ENCODE measurements at places on chromosomes 5 and 9.

DNA sequence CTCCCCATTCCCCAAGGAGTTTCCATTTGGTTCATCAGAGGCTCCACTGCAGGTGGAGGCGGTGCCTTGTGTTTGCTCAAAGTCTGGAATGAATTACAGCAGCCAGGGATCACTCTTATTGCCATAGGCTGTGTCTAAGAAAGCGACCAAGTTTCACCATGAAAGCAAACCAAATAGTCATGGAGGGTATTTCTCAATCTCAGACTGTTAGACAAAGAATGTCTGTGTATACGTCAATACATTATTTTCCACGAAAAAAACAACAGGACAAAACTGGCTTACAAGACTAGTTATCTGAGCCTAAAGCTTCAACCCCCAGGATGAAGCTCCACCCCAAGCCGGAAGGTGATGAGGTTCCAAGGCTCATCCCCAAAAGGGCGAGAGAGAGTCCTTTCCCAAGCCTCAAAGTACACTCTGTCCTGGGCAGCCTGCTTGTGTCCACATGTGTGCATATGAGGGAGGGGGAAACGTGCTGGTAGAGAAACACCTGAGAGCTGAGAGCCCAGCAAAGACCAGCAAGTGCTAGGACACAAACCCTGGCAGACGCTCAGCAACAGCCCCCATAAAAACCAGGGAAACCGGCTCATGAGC is 4.3 kb downstream of the B4GALT1 start:
- DNase-seq, result no peak

DNA sequence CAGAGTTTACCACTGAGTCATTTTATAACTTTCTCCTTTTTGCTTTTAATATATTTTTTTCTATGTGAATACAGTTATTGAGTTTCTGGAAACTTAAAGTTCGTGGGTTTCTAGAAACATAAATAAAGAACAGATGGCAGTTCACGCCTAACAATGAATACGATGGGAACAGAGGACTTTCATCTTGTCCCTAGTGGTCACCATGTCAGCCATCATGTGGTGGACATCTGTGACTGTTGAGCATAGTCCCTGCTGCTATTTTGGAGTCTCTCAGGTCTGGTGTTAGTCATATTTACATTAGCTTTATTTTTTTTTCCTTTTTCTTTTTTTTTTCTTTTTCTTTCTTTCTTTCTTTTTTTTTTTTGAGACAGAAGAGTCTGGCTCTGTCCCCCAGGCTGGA is 85.3 kb downstream of the XRCC4 start:
- no peak for DNase-seq

GRCh38 chr5:129003232-129003631 is 37.9 kb downstream of the SLC27A6 start:
- no peak for DNase-seq

DNA sequence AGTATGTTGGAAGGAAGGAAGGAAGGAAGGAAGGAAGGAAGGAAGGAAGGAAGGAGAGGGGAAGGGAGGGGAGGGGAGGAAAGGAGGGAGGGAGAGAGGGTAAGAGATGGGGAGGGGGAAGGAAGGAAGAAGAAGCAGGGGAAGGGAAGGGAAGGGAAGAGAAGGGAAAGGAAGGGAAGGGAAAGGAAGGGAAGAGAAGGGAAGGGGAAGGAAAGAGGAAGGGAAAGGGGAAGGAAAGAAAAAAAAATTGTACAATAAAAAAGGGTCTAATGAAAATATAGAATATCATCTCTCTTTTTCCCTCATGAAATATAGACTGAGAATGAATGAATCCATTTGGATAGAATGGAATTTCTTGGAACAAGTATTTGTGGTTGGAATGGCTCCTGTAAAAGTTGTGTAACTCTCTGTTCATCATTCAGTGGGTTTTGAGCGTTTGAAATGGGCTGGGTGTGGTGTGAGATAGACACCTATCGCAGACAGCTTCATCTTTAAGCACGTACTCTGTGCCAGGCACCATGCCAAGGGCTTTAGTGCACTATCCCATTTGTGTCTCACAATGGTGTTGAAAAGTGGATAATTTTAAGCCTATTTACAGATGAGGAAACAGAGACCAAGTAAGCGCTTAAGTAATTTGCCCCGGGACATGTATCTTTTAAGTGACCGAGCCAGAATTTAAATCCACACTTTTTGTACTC is 11.6 kb upstream of the PAPPA start:
- no peak for DNase-seq

GRCh38 chr5:151047814-151048425 is 27.5 kb downstream of the GPX3 start:
- DNase-seq, result no peak

DNA sequence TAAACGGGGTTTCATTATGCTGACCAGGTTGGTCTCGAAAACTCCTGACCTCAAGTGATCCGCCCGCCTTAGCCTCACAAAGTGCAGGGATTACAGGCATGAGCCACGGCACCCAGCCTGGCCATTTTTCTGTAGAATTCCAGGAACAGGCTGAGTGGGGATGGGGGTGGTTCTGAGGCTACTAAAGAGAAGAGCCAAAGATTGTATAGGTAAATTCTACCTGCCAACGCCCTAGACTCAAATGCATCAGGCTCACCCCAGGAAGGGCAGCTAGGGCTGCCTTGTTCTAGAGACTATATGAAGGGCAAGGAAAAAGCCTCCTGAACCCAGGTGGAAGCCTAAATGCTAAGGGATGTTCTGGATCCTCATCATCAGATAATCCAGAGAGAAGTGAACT is 1.6 kb upstream of the C5orf52 start:
- DNase-seq, result no peak

GRCh38 chr9:61666310-61666709 is 476.5 kb downstream of the SPATA31A7 start:
- DNase-seq, result no peak

GRCh38 chr9:114303571-114303970 is 19.3 kb upstream of the ORM1 start:
- no peak for DNase-seq

DNA sequence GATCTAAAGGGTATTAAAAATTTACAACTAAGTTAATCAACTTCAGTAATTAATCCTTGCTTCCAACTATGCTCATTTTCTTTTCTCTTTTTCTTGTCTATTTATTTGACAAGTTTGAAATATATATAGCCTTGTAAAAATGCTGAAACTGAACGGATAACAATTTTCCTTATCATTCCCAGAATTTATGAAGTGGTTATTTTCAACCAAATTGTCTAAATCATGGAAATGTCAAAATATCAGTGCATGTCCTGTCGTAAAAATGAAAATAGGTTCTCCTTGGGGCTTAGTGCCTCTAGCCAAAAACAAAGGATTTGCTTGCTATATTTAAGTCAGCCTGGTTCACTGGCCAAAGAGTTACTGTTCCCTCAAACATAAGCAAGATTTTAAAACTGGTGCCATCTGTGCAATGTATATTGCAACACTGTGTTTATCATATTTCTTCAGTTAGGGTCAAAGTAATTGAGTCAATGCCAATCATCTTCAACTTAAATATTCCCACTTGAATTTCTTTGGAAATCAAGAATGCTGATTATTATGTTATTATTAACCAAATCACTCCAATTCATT is 798.3 kb downstream of the MAT2B start:
- DNase-seq, result no peak

DNA sequence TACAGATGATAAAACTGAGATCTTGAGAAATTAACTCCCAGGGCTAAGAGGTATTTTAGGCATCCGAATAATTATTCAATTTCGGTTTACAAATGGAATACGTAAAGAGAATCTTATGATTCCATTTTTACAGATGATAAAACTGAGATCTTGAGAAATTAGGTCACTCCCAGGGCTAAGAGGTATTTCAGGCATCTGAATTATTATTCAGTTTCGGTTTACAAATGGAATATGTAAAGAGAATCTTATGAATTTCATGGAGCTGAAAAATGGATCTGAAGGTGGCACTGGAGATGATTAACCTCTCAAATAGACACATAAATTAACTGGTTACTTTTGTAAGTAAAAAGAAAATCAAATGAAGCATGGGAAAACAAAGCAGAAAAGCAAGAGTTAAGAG is 44.2 kb downstream of the FGF1 start:
- no peak for DNase-seq

DNA sequence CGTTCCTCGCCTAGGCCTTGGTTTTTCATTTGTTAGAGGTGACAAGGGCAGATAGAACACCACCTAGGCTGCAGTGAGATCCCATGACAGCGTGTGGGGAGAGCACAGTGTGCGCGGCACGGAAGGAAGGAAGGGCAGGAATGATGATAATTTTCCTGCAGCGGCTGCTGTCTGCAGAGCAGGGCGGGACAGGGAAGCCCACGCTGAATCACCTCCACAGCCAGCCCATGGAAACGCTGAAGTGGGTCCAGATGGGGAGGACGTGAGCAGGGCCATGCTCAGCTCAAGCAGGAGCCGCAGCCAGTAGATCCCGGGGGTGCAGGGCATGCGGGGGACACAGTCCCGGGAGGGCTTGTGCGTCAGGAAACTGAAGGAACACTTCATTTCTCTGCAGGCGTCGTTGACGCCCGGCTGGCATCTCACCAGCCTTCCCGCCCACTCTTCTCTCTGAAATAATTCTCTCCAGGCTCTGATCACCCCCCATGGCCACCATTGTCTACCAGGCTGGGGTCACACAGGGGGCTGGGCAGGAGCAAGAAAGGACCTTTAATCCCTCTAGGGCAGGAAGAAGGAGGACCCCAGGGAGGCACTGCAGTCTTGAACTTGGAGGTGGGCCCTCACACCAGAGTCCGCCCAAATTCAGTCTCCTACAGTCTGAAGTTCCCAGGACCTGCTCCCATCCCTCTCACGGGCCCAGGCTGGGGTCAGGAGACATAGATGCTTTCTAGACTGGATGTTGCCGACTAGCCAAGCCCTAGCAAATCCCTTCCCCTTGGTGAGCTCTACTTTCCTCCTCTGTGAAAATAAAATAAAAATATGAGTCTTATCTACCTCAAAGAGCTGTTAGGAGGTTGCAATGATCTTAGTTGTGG is 20.9 kb upstream of the SYNPO start:
- DNase-seq, result no peak

DNA sequence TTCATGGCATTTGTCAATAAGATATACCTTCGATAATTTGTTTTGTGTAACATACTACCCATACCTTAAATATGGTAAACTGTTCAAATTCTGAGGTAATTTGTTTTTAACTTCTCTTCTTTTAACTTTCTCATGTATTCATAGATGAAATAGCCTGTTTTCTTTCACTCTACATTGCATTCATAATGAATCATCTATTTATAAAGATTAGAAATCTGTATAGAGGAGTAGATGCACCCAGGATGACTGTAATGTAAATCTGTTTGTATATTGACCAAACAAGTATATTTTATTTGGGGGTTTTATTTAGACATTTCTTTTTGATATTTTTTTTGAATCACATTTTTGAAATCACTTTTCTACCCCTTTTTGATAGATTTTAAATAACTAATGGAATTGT is 144.6 kb downstream of the CD180 start:
- DNase-seq, result no peak

DNA sequence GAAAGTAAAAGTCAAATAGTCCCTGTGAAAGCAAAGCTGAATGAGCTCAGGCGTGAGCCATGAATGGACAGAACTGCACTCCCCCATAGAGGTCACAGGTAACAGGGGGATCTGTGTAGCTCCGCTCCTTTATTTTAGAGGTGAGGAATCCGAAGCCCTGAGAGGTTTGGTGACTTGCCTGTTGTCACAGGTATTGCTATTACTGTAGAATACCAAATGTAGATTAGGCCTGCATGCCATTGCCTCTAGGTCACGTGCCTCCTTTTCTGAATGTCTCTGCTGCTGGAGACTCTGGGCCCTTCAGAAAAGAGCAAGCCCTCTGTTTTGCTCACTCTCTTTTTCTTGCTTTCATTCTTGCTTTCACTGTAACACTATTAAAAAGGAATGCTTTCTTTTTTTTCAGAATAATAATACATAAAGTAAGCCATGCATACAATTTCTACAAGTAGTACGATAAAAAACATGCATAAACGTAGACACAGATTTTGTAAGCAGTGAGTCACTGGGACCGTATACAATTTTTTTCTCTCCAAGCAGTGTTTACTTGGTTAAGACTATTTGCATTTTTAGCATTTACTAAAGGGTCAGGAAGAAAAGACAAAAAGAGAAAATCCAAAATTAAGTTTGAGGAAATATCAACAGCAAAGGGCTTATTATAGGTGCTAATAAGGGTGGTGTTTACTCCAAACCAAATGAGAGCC is 568.7 kb upstream of the ADAMTS16 start:
- DNase-seq, result no peak

DNA sequence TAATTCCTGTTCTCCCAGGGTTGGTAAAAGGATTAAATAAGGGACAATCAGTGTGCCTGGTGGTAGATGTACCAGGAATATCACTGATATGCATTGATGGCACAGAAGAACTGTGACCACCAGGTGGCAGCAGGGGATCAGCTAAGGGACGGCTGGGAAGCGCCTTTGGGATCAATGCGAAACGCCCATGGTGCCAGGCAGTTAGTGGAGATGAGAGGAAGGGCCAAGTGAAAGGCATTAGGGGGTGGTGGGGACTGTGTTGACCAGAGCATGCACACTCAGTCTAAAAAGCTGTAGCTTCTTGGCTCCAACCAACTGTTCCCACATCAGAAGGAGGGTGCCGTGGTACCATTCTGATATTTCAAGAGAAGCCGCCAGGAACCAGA is 55.6 kb downstream of the ARHGEF37 start:
- DNase-seq, result no peak

DNA sequence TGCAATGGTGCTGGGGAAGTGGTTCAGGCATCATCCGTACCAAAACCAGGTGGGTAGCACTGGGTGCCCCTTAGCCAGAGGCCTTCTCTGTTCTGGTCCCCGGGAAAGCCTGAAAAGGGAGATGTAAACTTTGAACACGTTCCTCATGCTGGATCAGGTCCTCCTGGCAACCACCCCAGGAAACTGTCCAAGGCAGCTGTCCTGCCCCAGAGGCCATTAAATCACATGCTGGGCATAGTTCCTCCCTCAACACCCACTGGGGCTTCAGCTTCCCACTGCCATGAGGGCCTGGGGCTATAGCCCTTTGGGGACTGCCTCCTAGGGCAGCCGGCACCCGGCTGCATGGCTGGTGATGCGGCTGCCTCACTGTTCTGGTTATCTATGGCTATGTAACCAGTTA is 228.9 kb upstream of the MVB12B start:
- no peak for DNase-seq

GRCh38 chr9:131500939-131501541 is 1.7 kb upstream of the POMT1 start:
- no peak for DNase-seq

DNA sequence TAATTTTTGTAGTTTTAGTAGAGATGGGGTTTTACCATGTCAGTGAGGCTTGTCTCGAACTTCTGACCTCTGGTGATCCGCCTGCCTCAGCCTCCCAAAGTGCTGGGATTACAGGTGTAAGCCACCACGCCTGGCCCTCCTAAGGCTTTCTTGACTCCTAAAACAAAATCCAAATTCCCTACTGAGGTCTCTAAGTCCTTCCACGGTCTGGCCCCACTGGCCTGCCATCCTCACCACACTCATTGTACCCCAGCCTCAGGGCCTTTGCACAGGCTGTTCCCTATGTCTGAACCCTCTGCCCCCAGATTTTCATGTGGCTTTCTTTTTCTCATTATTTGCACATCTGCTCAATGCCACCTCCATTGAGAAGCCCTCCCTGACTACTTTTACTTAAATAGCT is 34.7 kb upstream of the MVB12B start:
- DNase-seq, result no peak
